ENCODE measurements at places on chromosomes 1 and 21.

GRCh38 chr1:76786222-76786621 is 81.1 kb upstream of the ST6GALNAC5 start:
- no peak for DNase-seq

DNA sequence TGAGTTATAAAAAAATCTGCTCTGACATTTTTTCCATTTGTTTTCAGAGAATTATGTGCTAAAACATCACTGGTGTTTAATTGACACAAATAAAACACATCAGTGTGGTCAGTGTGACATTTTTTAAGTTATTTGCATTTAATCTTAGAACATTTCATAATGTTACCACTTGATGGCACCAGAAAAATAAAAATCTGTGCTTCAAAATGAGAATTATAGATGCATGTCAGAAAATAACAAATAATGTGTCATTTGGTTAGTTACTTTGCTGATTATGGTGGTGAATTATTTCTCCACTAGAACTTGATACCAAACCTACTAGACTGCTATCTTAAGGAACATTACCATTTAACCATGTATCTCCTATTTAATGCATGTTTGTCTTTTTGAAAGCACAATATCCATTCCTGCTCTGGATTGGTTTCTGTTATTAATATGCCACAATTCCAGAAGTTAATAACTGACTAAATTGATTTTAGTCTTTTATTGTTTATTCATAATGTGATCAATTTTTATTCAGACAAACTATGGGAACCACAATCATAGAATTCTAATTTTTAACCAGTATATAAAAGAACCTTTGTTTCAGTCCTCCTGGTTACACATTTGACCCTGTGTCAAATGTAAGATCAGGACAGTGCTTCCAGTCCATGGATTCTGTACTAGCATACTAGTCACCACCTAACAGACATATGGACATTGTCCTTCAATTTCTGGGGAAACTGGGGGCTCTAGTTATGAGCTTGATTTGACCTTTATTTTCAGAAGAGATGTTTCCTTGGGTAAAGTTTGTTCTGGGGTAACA is 81.0 kb downstream of the RPS6KC1 start:
- no peak for DNase-seq

DNA sequence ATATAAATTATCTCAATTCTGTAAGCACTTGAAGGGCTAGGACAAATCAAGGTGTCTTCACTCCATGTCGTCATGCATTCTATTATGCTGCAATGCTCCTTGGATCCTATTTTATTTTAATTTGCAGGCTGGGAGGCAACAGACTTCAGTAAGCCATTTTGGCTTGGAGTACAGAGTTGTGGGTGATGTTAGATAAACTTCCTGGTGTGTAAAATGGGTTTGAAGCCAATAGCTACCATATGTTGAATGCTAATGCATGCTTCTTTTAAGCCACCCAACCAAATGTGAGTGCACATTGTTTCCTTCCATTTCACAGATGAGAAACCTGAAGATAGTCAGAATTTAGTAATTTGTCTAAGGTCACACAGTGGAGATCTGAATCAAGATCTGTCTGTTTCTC is 482.8 kb downstream of the DISC1 start:
- no peak for DNase-seq

DNA sequence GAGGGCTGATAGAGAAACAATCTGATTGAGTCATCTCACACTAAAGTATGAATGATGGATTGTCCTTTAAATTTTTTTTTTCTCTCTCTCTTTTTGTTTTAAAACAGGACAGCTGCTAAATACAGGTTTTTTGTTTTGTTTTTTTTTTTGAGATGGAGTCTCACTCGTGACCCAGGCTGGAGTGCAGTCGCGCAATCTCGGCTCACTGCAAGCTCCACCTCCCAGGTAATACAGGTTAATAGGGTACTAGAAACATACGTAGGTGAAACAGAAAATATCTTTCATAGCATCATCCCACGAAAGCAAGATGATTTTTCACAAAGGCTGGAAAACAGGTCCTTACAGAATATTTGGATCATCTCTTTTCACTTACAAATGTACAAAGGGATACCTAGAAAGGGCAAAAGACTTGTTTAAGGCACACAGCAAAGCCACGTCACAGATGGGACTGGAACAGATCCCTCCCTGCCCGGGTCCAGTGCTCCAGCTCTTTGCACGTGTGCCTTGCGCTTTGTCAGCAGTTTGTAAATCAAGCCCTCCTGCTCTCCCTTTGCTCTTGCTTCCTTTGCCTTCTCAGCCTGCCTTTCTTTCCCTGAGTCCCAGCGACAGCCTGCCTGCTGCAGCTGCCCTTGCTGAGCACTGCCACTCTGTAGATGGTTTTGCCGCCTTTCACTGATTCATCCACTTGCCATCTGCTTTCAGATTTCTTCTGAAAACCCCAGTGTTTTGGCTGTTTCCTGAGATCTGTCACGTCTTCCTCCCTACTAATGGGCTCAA is 171.3 kb upstream of the BEND5 start:
- DNase-seq, result no peak

- DNase-seq, result no peak
Measured at GRCh38 chr1:182625719-182626504, 21.7 kb upstream of the RGS16 start.

DNA sequence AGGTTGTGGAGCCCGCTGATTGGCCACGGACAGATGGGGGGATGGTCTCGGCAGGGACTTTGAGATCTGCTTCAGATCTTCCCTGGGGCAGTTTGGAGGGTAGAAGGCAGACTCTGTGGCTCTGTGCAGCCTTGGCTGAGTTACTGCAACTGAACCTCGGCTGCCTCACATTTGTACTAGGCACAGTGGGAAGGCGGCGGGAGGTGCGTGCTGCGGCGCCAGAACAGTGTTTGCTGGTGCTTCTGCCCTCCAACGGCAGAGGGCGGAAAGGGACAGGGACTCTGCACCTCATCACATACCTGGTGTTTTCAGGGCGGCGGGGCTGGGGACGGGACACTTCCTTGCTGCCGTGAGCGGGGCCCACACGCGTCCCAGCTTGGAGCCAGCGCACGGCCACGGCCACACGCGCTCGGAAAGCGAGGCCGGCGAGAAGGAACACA is 26.2 kb downstream of the SLC66A1 start:
- DNase-seq, result no peak

DNA sequence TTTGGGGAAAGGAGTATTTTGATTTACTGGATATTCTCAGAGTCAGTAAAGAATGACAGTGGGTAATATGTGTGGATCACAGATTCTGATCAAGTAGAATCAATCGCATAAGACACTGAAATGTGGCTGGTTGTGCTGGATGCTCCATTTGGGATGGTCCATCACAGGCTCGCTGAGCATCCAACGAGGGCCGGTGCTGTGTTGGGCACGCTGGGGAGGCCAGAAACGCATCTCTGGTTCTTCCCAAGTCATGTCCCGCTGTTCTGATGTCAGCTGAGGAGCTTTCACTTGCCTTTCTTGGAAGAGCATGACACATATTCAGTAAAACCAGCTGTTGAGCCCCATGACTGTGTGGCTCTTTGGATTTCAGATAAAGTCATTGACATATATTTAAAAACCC is 72.0 kb downstream of the UMODL1 start:
- DNase-seq, result no peak

GRCh38 chr21:40795313-40795712 is 51.6 kb downstream of the DSCAM start:
- no peak for DNase-seq

Measured in T-helper 1 cell (primary cell).